ENCODE measurements at places on chromosomes 6 and 20. TPM values are rescaled to one million over a fixed set of nuclear protein-coding genes. Genes with fewer than 3 reads are reported as not detected.
A peak's percentile ranks its signal among the peaks of the same experiment; 100 is the strongest.

DNA sequence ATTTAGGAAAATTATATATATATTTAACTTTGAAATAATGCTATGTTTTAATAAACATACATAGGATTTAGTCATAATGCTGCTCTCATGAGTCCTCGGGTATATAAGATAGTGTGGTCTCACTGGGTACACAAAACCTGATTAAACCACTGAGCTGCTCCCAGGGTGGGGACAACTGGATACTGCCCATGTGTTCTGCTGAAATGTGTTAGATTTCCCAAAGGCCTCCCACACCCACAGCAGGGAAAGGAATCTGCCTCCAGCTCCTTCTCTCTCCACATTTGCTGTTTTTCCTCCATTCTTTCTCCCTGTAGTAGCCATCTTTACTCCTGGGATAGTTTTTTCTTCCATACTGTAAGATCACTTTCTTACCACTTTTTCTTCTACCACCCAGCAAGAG is 69.2 kb upstream of the TRAF3IP2 start:
- DNase-seq, result no peak
- peaks cover 4% of the 10 kb centered on the region for H3K4me1 ChIP-seq
- H3K4me3 ChIP-seq, result no peak overlapping the region
- H3K36me3 ChIP-seq, result peaks cover 46% of the 10 kb centered on the region
- H3K27ac ChIP-seq, result no peak overlapping the region

Gene FOXA2
- total RNA-seq, result not detected

Gene BACH2
- total RNA-seq, result 2.6 TPM

GRCh38 chr20:51272401-51272800 is 249.5 kb upstream of the KCNG1 start:
- no peak overlapping the region for H3K4me3 ChIP-seq
- H3K27ac ChIP-seq, result no peak overlapping the region
- DNase-seq, result no peak
- no peaks in the 10 kb centered on the region for H3K36me3 ChIP-seq
- H3K27me3 ChIP-seq, result peaks cover 31% of the 10 kb centered on the region
- no peaks in the 10 kb centered on the region for H3K4me1 ChIP-seq

Gene NRN1
- total RNA-seq, result 0.21 TPM

- no peak for DNase-seq
- H3K36me3 ChIP-seq, result no peaks in the 10 kb centered on the region
- peaks cover 18% of the 10 kb centered on the region for H3K27me3 ChIP-seq
- H3K4me3 ChIP-seq, result no peak overlapping the region
Measured at GRCh38 chr6:44007818-44008621, 119.2 kb downstream of the MRPL14 start.

Gene GPR6
- total RNA-seq, result not detected

DNA sequence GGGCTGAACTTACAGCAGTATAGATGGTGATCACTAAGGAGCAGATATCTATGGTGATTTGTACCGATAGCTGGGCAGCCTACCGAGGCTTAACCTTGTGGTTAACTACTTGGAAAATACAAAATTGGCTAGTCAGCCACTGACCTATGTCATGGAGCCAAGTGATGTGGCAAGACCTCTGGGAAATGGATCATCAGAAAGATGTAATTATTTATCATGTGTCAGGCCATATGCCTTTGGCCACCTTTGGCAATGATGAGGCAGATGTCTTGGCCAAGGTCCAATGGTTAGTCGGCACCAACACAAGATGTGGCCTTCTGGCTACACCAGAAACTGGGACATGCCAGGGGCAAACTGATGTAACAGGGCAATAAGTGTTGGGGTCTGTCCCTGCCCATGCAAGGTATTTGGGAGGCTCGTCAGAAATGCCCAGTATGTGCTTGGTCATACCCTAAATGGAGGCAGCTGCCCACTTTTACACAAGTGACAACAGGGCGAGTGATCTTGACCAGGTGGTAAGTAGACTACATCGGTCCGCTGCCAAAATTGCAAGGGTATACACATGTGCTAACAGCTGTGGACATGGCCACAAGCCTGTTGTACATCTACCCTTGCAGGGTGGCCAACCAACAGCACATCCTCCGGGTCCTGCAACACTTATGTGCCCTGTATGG is 30.1 kb downstream of the HDDC2 start:
- H3K27ac ChIP-seq, result no peak overlapping the region
- no peak for DNase-seq
- H3K4me3 ChIP-seq, result no peak overlapping the region
- no peaks in the 10 kb centered on the region for H3K4me1 ChIP-seq
- no peaks in the 10 kb centered on the region for H3K27me3 ChIP-seq

DNA sequence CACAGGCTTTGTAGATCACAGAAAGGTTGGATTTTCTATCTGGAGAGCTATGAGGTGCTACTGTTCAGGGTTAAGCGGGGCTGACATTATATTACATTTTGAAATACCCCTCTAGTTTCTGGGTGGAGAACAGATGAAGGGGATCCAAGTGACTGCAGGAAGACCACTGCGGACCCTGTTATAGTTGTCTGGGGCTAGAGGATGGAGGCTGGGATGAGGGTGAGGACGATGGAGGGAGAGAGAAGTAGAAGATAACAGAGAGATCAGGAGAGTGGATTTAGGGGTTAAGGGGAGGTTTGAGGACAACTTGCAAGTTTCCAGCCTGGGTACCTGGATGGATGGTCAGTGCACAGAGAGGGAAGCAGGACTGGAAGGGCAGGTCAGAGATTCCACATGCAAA is 43.5 kb upstream of the TGM2 start:
- DNase-seq, result no peak
- no peak overlapping the region for H3K4me3 ChIP-seq
- peaks cover 20% of the 10 kb centered on the region for H3K4me1 ChIP-seq
- H3K27me3 ChIP-seq, result no peaks in the 10 kb centered on the region

Gene DYNLT2
- total RNA-seq, result 3.0 TPM

GRCh38 chr6:42363926-42364849 is 87.5 kb downstream of the TRERF1 start:
- peaks cover 6% of the 10 kb centered on the region for H3K36me3 ChIP-seq
- DNase-seq, result no peak
- H3K27ac ChIP-seq, result no peak overlapping the region
- no peaks in the 10 kb centered on the region for H3K27me3 ChIP-seq

Gene C6orf62
- total RNA-seq, result 79.6 TPM

GRCh38 chr20:59579404-59580145 is 24.8 kb upstream of the PHACTR3 start:
- H3K27me3 ChIP-seq, result peaks cover 41% of the 10 kb centered on the region
- H3K4me3 ChIP-seq, result no peak overlapping the region
- no peak overlapping the region for H3K27ac ChIP-seq
- H3K4me1 ChIP-seq, result peaks cover 4% of the 10 kb centered on the region
- no peaks in the 10 kb centered on the region for H3K36me3 ChIP-seq

DNA sequence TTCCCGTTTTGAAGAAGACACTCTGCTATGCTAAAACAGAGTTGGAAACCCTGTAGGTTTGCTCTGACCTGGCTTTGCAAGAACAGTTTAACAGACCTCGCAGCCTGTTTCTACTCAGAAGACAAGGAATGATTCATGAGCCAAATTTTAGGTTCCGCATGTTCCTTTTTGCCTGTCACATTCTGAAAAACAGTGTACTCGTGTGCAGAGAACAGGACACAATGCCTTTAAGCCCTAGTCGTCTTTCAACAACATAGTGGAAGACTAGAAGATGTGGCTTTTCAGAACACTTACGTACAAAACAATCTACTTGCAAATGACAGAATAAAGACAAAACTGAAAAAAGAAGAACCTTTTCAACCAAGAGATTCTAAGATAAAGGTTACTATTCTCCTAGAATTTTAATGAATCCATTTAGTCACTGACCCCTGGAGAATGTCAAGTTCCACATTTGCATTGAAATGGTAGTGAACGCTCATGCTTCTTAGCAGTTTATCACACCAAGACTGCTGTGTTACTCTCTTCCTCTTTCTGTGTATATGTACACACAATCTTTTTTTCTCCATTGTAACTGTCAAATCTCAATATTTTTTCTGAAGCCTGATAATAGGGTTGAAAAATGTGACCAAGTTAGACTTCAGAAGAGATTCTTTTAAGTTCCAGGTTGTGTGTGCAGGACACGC is 220.7 kb upstream of the NRSN1 start:
- no peaks in the 10 kb centered on the region for H3K27me3 ChIP-seq
- no peaks in the 10 kb centered on the region for H3K4me1 ChIP-seq
- no peaks in the 10 kb centered on the region for H3K36me3 ChIP-seq
- no peak overlapping the region for H3K27ac ChIP-seq
- no peak overlapping the region for H3K4me3 ChIP-seq

DNA sequence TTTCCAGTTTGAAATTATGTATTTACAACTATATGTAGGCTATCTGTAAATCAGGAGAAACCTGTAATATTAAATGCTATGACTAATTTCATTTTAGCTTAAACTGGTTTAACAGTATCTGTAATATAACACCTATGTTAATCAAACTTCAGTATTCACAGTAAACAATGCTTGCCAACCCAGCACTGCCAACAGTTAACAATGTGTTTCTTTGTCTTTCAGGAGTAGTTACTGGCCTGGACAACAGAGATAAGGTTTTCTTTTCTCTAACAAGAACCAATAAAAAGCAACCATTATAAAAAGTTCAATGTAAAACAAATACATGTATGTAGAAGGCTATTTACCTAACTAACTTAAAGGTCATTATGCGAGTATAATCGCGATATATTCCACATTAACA is 158.8 kb downstream of the CDK19 start:
- H3K27ac ChIP-seq, result no peak overlapping the region
- no peaks in the 10 kb centered on the region for H3K27me3 ChIP-seq
- H3K4me3 ChIP-seq, result no peak overlapping the region
- no peak for DNase-seq
- peaks cover 5% of the 10 kb centered on the region for H3K36me3 ChIP-seq

DNA sequence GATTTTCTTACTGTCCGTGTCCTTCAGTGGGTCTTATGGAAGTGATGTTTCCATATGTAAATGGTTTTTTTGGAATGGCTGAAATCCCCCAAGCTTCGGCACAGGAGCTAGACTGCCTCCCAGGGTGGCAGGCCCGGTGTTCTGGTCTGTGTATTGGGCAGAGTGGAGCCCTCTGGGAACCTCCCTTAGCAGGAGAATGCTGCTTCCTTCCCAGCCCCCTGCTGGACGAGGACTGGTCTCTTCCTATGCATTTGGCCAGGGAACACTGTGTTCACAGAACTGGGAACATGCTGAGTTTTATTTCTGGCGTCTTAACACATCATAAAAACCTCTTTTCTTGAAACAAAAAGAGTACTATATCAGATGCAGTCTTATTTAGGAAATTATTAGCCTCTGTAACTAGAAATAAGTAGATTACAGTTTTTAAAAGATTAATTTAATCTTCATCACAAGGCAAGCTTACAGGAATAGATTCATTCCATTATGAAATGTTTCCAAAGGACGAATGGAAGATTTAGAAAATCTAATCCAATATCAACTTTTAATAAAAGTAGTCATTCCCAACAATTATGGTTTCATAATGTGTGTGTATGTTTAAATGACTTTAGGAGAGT is 56.6 kb downstream of the SYTL3 start:
- peaks cover 32% of the 10 kb centered on the region for H3K4me1 ChIP-seq
- no peak for DNase-seq
- H3K27ac ChIP-seq, result peak overlapping the region; percentile 58
- no peak overlapping the region for H3K4me3 ChIP-seq
- H3K36me3 ChIP-seq, result no peaks in the 10 kb centered on the region
- no peaks in the 10 kb centered on the region for H3K27me3 ChIP-seq

Gene FBXL4
- 16.6 TPM for total RNA-seq

DNA sequence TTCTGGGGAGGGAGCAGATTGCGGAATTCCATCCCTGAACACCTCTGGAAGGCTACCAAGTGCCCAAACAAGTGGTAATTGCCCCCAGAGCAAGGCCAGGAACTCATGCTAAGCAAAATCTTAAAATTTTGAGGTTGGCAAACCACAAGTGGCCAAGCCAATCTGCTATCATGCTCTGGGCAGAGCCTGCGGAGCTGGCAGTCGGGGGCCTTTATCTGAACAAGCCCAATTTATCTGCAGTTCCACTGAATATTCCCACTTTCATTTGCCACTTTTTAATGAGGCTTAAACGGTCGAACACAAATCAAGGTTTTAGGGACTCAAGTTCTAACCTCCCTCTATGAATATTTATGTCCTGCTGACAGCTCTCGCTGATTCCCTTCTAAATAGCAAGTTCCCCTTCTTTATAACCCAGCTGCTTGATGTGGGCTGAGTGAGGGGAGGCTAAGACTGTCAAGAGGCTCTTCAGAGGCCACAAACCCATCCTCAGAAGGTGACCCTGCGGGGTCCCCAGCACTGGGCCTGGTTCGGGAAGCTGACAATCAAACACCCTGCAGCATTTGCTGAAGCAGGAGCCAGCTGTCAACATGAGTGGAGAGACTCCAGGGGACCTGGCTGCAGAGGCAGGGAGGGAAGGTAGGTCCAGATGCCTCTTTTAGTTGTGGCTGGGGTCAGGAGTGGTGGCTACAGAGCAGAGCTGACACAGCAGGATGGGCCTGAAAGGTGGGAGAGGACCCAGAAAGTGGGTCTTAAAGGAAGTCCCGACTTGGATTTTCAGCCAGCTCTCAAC is 11.9 kb downstream of the CCDC167 start:
- H3K4me3 ChIP-seq, result no peak overlapping the region
- peaks cover 18% of the 10 kb centered on the region for H3K4me1 ChIP-seq
- DNase-seq, result no peak
- H3K27ac ChIP-seq, result no peak overlapping the region

Gene CCND3
- 91.2 TPM for total RNA-seq

DNA sequence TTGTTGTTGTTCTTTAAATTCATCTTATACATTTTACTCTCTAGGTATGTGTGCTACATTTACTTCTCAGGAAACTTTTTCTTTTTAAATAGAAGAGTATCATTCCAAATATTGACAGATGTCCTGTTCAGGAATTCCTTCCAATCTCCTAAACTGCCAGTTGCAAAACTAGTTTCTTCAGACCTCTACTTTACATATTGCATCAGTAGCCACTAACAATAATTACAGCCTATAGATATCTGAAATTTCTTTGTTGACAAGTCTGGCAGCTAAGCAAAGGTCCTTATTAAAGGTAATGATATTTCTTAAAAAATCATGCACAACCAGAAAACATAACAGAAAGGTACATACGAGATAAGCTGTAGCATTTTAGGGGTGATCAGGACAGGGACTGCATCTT is 4.5 kb downstream of the ECHDC1 start:
- DNase-seq, result no peak
- H3K36me3 ChIP-seq, result peaks cover 5% of the 10 kb centered on the region
- H3K27ac ChIP-seq, result no peak overlapping the region
- H3K4me1 ChIP-seq, result peaks cover 6% of the 10 kb centered on the region

Gene ZNF831
- total RNA-seq, result not detected

Gene TFAP2A
- 59.6 TPM for total RNA-seq

DNA sequence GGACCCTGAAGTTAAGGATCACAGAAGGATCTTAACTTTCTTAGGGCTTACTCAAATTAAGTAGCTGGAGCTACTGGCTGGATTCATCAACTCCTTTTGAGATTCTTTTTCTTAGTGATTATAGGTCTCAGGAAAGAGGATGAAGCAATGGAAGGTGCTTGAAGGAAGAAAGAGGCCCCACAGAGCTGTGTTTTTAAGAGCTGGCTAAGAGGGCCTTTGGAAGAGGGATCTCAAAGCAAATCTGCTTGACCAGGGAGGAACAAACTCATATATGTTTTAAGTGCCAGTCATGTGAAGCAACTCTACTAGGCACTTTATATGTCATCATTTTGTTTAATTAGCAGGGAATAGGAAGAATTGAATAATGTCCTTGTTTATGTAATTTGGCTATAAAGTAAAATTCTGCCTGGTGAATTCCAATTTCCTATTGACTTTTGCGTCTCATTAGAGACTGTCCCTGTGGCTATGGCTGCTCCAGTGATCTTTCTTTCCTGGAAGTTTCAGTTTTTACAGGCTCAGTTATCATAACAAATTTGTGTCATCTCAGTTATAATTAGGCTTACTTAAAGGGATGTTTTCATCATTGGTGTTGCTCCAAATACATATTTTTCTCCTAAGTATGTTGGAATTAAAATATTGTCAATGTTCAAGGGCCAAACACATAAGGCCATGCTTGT is 222.8 kb upstream of the CITED2 start:
- H3K27ac ChIP-seq, result peak overlapping the region; percentile 92
- H3K4me3 ChIP-seq, result no peak overlapping the region
- no peak for DNase-seq
- no peaks in the 10 kb centered on the region for H3K27me3 ChIP-seq
- peaks cover 42% of the 10 kb centered on the region for H3K4me1 ChIP-seq

Measured in osteocyte (in vitro differentiated cells).